Fibroblast of skin of left biceps (primary cell): ENCODE measurements at places on chromosomes 6 and 20.

DNA sequence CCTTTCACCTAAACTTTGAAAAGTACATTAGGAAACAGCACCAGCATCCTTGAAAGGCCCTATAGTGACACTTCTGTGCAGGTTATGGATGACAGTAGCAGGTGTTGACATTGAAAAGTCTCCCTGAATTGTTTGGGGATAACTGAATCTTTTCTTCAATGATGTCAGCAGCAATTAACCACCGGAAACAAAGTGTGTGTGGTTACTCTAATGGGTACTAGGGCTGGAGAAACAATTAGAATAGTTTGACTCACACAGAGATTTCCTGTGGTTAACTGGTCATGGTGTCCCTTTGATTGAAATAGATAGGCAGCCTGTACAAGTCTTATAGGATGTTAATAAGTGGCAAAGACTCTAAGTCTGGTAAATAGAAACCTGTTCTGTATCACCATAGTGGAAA is 189.1 kb downstream of the TBX18 start:
- peak; percentile 18 for DNase-seq

DNA sequence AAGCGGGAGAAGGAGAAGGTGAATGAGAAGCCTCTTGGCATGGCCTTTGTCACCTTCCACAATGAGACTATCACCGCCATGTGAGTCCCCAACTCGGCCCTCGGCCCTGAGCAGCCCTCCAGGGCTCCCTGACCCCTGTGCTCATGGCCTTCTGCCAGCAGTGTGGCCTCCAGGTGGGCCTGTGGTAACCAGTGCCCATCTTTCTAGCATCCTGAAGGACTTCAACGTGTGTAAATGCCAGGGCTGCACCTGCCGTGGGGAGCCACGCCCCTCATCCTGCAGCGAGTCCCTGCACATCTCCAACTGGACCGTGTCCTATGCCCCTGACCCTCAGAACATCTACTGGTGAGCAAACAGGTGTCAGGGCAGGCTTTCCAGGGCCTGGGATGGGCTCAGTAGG is 10.3 kb upstream of the CAPN11 start:
- no peak for DNase-seq

GRCh38 chr20:3557237-3557785 is 86.5 kb downstream of the ATRN start:
- no peak for DNase-seq

DNA sequence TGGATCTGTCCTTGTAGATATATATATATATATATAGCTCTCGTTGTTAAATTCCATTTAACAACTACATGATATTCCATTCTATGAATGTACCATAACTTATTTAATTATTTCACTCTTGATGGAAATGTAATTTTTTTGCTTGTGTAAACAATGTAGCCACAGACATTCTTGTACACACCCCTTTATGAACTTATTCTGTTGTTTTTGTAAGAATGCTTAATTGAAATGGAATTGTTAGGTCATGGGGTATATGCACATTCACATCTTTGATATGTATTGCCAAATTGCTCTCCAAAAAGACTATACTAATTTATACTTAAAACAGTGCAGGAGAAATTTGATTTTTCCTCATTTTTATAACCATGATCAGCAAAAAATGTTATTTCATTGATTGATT is 67.2 kb downstream of the MAP3K4 start:
- DNase-seq = no peak

DNA sequence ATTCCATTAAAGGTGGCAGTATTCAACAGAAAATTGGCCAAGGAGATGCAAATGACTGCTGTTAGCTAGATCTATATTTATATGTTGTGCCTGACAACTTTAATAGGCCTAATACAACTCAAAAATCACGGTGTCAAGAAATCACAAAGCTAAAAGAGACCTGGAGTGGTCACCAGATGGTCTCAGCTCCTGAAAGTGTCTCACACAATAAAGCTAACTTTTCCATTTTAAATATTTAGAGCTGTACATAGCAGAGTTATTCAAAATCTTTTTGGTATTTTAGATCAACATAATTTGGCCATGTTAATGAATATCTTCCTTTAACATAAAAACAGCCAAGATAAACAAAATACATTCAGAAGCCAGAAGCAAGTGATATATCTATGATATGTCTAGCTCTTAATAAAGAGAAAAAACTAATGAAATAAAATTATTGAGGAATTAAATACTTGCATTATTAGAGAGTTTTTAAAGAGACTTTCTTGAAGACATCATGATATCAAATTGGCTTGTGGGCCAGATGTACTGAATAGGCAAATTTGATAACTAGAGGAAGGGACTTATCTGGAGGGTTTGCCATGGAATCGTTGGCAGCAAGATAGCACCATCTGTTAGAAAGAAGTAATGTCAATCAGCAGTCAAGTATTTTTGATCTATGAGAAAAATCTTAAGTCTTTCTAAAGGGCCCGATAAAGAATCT is 84.9 kb upstream of the SCAF8 start:
- DNase-seq = no peak

DNA sequence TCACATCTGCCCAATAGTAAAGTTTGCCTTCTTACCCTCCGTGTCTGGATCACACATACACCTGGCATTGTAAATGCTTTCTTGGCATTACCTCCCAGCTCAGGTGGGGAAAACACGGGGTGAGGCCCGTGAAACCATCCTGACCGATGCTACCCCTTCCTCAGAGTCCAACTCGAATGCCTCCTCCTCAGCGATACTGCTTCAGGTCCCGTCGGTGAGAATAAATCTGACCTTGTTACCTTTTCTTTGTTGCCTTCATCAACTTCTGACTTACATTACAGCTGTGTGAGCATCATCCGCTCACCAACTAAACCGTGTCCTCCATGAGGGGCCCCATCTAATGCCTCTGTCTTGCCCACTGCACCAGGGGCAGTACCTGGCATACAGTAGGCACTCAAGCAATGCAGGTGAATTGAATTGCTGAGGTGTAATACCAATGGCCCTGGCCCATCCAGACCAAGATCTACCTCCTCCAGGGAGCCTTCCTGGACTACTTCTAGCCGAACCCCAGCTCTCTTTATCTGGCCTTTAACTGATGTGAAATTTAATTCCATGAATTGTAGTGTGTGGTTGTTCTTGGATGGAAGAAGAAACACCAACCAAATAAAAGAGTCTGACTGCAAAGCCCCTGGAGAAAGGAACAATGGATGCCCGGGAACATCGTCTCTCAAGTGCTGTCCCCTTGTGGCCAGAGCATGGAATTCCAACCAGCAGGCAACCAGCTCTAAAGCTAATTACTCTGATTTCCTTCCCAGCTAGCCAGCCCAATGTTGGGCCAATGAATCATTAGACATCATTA is 141.5 kb downstream of the ANKRD60 start:
- no peak for DNase-seq

- no peak for DNase-seq
These were observed 326.8 kb downstream of the KHDRBS2 start for GRCh38 chr6:61959196-61959595.

- DNase-seq = peak; percentile 71
These were observed 6.1 kb downstream of the EDN1 start for GRCh38 chr6:12296255-12296573.

DNA sequence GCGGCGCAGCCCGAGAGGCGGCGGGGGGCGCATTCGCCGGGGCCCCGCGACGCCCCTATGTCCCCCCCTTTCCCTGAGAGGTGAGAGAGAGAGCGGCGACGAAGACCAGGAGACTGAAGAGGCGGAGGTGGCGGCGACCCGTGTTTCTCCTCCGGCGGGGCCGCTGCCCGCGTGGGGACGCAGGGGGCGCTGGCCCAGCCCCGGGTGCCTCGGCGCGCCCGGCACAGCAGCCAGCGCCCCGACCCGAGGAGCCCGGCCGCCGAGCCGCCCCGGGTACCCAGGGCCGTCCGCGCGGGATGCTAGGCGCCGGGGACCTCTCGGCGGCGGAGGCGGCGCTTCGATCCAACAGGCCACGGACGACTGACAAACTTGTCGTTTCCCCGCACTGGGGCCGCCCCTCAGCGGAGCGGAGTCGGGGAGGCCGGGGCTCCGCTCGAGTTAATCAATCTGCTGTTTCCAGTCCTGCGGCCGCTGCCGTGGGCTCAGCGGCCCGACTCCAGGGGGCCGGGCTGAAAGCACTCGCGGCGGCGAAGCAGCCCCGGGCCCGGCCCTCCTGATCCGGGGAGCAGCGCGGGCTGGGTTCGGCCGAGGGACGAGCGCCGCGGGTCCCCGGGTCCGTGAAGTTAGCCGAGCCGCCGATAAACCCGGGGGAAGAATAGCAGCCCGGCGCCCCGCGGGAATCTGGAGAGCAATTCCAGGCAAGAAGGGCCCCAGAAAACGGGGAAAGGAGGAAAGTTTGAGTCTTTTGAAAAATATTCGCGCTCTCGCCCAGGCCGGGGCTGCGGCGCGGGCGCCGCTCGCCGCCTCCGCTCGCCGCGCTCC is 631 bp downstream of the MDGA1 start:
- no peak for DNase-seq

DNA sequence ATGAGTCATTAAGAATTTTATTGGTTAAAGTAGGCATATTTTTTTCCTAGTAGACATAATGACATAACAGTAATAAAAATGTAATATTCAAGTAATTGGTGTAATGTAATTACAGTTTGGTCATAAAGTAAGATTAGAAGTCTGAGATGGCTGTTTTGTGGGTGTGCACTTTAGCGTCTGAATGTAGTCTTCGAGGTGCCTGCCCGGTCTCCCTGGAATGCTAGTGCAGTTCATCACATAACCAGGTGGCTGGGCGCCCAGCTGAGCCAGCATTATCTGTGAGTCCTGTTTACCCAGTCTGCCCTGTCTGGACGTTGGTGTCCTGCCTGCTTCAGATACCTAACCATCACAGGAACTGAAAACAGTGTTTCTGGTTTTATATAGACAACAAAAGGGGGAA is 419.1 kb downstream of the CDC5L start:
- no peak for DNase-seq

- DNase-seq = no peak
These were observed 26.8 kb upstream of the TMEM217 start for GRCh38 chr6:37284781-37285180.

DNA sequence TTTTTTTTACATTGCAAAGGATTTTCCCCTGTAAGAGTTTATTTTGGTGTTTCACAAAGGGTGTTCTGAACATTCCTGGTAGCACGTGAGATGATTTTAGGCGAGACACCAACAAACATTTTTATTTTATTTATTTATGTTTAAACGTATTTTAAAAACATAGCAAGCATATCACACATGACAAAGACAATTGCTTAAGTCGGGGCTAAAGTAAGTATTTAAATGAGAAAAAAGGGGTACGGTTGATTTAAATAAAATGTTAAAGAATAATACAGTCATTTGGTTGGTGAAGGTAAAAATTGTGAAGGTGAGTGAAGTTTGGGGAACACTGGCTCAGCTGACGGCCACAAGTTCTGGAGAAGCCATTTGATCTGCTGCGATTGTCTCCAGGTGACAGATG is 129.7 kb downstream of the BMP7 start:
- no peak for DNase-seq

GRCh38 chr6:148451690-148452089 is 109.1 kb downstream of the SASH1 start:
- no peak for DNase-seq

DNA sequence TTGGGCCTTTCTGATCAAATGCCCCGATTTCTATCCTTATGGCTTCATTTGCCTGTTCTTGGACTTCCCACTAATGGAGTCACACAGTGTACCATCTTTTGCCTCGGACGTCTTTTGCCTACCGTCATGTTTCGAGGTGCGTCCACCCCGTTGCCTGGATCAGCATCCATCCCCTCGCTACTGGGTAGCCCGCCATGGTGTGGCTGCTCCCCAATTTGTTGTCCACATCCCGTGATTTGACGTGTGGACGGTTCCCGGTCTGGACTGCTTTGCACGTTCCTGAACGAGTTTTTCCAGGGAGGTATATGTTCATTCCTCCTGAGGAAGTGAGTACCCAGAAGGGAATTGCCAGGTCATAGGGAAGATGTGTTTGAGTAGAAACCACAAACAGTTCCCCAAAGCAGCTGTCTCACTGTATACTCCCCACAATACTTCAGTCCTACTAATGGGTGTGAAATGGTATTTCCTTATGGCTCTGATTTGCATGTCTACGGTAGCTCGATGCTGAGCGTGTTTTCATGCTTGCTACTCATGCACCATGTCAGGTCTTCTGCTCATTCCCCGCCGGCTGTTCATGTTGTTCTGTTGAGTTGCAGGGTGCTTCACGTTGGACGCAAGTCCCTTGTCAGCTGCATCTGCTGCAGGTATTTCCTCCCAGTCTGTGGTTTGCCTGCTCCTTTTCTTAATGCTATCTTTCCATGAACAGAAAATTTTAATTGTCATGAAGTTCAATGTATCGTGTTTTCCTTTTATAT is 86.8 kb upstream of the AFDN start:
- no peak for DNase-seq

GRCh38 chr20:54347166-54347833 is 128.1 kb upstream of the DOK5 start:
- no peak for DNase-seq

DNA sequence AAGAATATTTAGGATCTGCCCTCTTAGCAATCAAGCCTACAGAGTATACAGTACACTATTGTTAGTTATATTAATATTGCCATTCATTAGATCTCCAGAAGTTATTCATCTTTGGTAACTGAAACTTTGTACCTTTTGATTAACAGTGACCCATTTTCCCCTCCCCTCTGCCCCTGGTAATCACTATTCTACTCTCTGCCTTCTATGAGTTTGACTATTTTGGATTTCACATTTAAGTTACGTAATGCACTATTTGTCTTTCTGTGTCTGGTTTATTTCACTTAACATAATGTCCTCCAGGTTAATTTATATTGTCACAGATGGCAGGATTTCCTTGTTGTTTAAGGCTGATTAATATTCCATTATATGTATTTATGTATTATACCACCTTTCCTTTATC is 86.0 kb upstream of the TINAG start:
- DNase-seq = no peak

DNA sequence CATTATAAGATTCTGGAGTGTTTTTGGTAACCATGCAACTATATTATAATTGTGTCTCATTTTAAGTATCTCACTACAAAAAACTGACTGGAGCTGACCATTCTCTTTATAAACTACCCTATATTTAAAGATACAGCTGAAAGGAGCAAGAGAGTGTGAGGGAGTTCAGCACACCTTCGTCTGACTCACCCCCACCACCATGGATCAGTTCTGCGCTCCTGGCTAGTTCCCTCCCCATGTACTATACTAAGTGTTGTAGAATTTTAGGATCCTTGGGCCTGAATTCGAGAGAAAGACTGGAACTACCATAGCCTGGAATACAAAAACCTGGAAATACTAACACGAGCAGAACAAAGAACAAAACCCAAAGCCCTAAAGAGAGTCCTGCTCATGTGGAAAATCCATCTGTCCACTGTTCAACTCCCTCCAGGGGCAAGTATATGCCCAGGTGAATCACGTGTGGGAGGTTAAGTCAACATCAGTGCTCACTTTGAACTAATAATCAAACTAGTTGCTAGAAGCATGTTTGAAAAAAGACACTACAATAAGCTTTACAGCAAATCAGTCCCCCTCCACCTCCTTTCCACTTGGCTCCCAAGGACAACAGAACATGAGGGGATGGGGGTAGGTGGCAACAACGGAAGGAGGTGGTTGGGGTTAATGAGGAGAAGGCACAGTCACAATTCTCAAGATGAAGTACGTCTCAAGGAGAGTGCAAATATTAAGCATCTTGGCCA is 46.8 kb downstream of the ELOVL5 start:
- DNase-seq = no peak
